Upper lobe of right lung (tissue), 1 donor: ENCODE measurements at places on chromosomes 16 and 17. TPM values are rescaled to one million over a fixed set of nuclear protein-coding genes. Genes with fewer than 3 reads are reported as not detected.

The NDUFAB1 gene
- 49.2 TPM for total RNA-seq

The KRTAP2-2 gene
- total RNA-seq, result not detected

The CDR2L gene
- total RNA-seq, result 21.8 TPM

The ACAP1 gene
- total RNA-seq, result 23.2 TPM

The KRTAP9-8 gene
- total RNA-seq, result not detected

The BRICD5 gene
- 7.5 TPM for total RNA-seq

The IGSF6 gene
- 88.4 TPM for total RNA-seq

The CCL22 gene
- 3.8 TPM for total RNA-seq

The CCL4 gene
- total RNA-seq, result 12.5 TPM

The FOXL1 gene
- total RNA-seq, result 0.81 TPM

GRCh38 chr17:2990396-2990795, 73.0 kb downstream of the OR1D5 start:
- peak; percentile 46 for DNase-seq

DNA sequence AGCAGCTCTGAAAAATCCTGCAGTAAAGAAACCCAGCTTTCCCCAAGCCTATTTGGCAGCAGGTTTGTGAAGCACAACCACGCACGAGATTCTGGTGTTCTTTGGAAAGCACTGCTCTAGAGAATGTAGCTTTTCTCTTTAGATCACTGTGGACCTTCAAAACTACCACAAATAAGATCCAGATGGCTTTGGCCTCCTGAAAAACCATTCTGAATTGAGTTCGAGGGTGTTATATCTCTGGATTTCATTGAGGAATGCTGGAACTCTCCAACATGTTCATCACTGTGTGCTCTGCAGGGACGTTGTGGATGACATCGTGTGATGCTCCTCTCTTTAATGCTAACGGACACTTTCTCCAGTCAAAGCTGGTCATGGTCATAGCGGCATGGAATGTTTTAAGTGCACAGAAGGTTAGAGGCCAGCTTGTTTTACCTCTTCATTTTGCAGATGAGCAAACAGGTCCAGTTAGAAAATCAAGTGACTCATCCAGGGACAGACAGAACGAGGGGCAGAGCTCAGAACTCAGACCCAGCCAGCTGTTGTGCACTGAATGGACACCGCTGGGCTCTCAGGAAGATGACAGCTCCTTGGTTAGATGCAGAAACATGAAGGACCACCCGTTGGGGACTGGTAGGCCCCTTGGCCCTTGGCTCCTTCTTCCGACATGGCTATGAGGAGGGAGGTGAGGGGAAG, 37.2 kb downstream of the CCDC42 start:
- DNase-seq, result no peak

GRCh38 chr17:45686250-45686649, 97.9 kb upstream of the CRHR1 start:
- no peak for DNase-seq

DNA sequence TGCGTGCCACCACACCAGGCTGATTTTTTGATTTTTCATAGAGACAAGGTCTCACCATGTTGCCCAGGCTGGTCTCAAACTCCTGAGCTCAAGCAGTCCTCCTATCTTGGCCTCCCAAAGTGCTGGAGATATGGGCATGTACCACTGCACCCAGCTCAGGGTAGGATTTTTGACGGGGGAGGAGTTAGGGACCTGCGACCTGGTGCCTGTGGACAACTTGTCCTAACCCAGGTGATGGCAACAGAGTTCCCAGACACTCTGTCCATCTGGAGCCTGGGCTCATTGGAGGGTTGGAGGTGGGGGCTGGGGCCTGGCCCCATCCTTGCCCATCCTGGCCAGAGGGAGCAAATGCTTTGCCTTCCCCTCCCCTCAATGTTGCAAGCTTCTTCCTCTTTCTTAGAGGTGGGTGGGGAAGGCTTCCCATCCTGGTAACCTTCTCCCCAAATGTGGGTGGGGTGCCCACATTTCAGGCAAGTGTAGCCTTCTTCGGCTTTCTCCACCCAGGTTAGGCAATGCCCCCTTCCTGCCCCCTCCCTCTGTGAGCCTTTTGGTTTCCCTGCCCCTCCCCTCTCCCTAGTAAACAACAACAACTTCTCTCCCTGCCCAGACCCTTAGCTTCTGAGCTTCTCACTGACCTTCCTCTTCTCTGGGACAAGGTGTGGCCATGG, 24.9 kb downstream of the RARA start:
- DNase-seq, result no peak

DNA sequence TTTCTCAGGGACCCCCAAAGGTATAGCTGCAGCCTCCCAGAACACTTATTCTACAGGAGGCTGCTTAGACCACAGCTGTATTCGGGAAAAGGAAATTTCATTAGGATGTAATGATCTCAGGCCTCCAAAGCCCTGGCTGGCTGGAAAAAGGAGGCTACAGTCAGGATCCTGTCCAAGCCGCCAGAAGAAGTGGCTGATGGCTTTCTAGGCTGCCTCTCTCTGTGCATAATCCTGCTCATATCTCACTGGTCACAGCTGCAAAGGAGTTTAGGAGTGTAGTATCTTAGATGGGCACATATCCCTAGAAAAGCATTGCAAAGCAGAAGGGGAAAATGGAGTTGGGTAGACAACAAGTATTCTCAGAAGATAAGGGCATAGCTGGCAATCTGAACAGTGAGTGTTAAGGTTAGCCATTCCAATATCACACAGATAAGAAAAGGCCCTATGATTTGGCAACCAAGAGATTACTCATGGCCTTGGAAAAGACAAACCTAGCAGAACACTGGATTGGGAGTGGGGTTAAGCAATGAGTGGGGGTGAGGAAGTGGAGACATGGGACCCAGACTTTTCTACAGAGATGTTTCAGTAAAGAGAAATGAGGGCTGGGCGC, 26.0 kb upstream of the PRKCA start:
- no peak for DNase-seq

- DNase-seq, result no peak
Observed at GRCh38 chr17:34451313-34451712, 88.3 kb upstream of the CCL1 start.

GRCh38 chr17:2954898-2955445, 108.4 kb downstream of the OR1D5 start:
- DNase-seq, result no peak

- no peak for DNase-seq
Observed at GRCh38 chr16:86517652-86518258, 7.4 kb downstream of the FOXF1 start.

DNA sequence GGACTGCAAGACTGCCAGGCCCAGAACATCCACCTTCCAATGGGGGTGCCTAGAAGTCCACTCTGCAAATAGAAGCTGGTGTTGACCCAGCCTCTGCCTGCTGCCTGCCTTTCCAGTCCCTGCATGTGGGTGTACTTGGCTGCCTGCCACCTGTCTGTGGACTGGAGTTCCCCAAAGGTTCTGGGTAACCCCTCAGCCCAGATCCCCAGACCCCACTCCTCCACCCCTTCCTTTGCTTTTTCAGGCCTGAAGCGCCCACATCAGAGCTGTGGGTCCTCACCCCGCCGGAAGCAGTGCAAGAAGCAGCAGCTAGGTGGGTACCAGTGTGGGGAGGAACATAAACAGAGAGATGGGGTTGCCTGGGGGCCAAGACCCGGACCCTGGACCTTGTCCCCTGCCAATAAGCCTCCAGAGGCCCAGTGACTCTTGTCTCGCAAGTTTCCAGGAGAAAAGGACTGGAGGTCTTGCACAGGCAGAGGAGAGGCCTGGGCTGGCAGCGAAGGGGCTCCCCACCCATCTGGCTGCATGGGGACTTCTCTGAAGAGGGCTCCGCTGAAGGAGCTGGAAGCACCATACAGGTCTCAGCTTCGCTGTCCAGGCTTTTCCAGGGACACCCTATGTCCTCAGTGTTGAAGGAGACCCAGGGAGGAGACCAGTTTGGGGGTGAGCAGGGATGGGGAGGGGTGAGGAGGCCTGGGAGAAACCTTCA, 34.3 kb downstream of the NLRC5 start:
- DNase-seq, result no peak

- no peak for DNase-seq
Observed at GRCh38 chr16:2058420-2058819, 10.6 kb downstream of the TSC2 start.

GRCh38 chr16:57224651-57225335, 20.3 kb upstream of the ARL2BP start:
- DNase-seq, result no peak

DNA sequence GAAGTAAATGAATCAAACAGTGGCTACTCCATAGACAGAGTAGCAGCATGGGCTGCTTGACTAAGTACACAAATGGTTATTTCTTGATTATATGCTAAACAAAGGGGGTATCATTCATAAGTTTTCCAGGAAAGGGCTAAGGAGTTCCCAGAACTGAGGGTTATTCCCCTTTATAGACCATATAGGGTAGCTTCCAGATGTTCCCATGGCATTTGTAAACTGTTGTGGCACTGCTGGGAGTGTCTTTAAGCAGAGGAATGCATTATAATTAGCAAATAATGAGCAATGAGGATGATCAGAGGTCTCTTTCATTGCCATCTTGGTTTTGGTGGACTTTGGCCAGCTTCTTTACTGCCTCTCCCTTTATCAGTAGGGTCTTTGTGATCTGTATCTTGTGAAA, 105.1 kb downstream of the CDH11 start:
- DNase-seq, result no peak

GRCh38 chr16:74605332-74605731, 1.6 kb downstream of the GLG1 start:
- DNase-seq, result no peak

- DNase-seq, result no peak
Observed at GRCh38 chr17:82497483-82498405, 21.8 kb upstream of the FOXK2 start.

DNA sequence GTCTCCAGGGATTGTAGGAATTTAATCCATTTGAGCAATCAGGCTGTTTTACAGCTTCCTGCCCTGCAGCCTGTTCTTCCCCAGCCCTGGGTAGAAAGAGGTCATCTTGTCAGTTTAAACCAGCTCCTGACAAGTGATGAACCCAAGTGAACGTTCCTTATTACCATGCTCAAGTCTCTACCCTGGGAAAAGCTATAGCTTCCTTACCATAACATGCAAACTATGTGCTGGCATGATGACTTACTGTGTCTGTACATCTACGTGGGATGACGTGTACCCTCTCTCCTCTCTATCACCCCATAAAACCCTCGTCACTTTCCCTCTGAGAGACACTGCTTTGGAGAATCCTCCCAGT, 452.2 kb downstream of the XYLT1 start:
- no peak for DNase-seq

DNA sequence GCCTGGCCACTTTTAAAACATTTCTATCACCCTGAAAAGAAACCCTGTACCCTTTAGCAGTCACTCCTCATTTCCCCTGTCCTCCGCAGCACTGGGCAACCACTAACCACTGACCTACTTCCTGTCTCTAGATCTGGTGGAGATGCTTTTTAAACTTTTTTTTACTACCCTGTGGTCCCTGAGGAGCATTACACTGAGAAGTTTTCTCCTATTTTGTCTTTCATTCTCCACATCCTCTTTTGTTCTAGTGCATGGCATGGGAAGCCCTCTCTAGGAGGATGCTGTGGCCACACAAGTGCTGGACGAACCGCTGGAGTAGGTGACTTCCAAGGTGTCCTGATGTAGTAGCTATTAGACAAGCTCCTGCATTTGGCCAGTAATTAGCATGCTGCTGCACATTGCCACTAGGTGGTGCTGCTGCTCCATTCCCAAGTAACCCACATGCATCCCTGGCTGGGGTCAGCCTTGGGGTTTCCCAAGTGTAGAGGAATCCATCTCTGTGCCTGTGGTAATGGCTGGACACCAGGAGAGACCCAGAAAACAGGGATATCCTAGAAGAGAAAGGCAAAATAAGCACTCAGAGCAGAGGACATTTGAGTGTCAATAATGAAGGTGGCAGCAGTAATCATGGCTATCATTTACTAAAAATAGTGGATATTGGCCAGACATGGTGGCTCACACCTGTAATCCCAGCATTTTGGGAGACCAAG, 143.8 kb upstream of the CRHR1 start:
- DNase-seq, result peak; percentile 77

- DNase-seq, result peak; percentile 55
Observed at GRCh38 chr17:282000-282911, 70.4 kb downstream of the RPH3AL start.

GRCh38 chr17:61124562-61124961, 275.1 kb upstream of the TBX2 start:
- DNase-seq, result no peak

DNA sequence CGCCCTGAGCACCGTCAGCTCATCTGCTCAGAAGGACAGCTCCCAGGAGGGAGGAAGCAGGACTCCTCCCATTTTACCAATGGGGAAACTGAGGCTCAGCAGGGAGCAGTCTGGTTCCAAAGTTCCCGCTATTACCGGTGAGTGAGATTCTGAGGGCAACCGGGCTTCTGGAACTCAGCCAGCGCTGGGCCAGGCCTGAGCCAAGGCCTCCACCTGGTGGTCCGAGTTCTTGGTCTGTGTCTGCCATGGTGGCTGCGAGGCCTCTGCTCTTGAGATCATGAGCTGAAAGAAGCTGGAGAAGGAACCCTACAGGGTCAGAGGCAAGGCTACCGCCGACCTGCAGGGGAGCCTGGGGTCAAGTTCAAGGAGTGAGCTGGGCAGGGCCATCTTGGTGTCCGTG, 110.8 kb upstream of the GSE1 start:
- DNase-seq, result no peak

GRCh38 chr17:4808378-4808767, 1.4 kb downstream of the PLD2 start:
- peak; percentile 71 for DNase-seq

DNA sequence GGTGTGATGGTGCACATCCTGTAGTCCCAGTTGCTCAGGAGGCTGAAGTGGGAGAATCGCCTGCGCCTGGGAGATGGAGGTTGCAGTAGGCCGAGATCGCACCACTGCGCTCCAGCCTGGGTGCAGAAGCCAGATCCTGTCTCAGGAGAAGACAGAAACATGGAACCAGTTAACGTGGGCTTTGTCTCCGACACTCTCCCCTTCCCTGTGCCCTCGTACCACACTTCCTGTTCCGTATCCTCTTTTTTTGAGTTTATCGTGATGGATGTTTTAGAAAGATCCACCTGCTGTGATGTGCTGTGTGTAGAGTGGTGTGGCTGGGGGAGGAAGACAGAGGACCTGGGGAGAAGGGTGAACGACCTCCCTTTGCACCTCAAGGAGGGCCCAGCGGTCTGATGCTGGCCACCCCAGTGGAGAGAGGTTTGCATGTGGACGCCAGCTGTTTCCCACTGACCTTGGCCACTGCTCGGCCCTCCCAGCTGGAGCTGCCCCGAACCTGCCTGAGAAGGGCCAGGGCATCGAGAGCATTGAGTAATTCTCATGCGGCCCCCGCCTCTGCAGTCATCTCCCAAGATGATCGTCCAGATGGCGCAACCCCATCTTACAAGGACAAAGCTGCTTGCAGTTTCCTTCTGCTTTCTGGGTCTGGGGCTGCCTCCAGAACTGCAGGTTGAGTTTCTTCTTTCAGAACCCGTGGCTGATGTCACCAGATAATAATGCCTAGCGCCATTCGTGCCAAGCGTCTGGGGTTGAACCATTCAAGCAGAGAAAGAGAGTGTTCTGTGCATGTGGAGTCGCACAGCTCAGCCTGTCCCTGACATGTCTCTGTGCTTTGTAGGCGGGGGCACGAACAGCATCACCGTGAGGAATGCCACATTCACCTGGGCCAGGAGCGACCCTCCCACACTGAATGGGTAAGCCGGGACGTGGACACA, 126.3 kb downstream of the ABCC1 start:
- peak; percentile 82 for DNase-seq
